H9 (cell line): ENCODE measurements at places on chromosomes 13 and 19.

GRCh38 chr13:97403893-97404750 lies 29.8 kb upstream of the RAP2A start:
- no peak for DNase-seq

DNA sequence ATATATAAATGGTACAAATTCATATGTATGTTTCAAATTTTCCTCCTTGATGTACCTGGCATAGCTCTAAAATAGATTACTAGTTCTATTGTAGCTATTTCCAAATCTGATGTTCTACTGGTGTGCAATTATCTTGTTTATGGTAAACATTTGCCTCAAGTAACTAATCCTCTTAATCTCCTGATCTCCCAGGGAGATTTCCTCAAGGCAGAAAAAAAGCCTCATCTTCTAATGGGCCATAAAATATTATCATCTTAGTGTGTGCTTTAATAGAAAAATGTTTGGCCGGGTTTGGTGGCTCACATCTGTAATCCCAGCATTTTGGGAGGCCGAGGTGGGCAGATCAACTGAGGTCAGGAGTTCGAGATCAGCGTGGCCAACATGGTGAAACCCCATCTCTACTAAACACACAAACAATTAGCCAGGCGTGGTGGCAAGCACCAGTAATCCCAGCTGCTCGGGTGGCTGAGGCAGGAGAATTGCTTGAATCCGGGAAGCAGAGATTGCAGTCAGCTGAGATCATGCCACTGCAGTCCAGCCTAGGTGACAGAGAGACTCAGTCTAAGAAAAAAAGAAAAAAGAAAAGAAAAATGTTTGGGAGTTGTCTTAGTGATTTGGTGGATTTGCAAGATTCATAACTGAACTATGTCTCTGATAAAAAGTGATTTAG lies 498.9 kb upstream of the SLITRK5 start:
- no peak for DNase-seq

DNA sequence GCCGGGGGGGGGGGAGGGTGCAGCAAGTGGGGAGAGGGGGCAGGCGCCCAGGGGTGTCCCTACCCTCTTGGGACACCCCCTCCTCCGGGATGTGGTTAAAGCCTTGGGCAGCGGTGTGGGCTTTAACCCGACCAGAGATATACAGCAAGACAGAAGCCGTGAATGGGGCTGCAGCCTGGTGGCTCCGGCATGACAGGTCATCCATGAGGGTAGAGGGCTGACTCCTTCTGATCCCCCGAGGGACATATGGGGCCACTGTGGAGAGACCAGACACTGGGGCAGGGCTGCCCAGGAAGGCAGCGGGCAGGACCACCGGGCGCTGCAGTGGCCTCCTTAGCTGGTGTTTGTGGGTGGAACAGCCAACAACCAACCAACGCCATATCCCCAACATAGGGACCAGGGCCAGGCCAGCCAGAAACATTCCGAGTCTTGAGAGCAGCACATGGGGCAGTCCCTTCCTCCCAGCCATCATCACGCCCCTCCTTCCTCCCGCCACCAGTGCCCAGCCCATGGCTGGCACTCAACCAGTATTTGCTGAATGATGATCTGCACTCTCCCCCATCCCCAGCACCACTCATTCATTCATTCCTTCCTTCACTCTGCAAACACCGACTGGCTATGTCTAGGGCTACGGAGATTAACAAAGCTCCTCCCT lies 18.2 kb downstream of the ELAVL1 start:
- no peak for DNase-seq

- no peak for DNase-seq
Observed at GRCh38 chr19:5478241-5478924, 23.2 kb downstream of the ZNRF4 start.

DNA sequence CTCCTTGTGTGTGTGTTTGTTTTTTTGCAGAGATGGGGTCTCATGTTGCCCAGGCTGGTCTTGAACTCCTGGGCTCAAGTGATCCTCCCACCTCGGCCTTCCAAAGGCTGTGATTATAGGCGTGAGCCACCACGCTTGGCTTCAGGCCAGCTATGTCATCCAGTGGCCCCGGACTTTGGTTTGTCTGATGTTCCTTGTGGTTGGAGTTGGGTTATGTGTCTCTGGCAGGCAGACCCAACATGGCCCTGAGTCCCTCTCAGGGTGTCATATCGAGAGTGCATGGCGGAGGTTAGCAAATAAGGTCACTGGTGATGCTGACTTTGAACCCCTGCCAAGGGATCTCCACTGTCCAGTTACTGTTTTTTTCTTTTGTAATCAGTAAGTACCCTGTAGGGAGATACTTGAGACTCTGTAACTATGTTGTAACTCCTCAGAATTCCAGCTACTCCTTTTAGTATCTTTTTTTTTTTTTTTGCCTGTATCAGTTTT lies 37.3 kb downstream of the SMARCA4 start:
- DNase-seq: no peak
